Activated naive CD8-positive, alpha-beta T cell treated with anti-CD3 and anti-CD28 coated beads for 36 hours (primary cell): ENCODE measurements at places on chromosomes 2 and 18.
A peak's percentile ranks its signal among the peaks of the same experiment; 100 is the strongest.

- no peak for DNase-seq
These were observed 112.6 kb downstream of the CABLES1 start for GRCh38 chr18:23247896-23248295.

DNA sequence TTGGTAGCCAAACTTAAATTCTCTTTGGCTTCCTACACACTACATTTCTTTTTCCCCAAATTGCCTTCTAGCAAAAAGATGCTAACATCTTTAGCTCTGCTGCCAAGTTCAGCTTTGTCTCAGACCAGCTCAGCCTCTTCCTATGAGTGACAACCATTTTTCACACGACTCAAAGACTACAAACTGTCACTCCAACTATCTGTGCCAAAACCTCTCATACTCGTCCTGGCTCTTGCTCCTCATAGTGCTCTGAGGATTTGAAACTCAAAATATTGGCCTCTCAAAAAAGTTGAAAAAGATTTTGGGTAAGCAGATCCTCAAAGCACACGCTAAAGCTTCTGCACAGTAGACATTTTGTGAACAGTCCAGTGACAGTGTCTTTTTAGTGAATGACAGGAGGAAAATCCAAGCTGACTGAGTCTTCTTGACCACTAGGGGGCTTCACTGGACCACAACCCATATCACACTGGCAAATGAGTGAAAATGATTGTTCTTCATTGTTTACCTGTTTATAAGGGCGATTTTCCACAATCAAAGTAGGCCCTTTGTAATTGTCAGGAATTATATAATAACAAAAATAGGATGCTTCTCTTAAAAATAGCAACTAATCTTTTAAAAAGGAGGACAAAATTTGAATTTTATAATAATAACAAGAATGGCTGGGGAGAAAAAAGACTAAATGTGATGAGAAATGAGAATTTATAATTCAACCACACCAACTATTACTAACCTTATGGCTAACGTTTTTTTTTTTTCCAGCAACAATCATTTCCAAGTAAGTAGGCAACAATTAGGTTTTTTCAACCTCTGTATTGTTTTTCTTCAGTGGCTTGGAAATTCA is 85.5 kb upstream of the PGAP1 start:
- no peak for DNase-seq

DNA sequence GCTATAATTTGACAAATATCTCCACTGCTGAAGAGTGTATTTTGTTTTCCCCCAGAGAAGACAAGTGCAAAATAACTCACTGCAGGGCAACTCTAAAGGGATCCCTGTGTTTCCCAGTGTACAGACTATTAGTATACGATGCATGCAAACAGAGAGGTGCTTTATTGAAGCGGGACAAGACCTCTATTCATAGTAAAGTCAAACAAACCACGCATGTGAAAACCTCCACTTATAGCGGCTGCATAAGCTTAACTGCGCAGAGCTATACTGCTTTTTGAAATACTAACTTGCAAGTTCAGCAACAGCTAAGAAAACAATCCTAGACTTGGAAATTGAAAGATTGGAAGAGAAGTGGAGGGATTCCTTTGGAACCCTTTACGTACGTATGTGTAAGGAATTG is 15.6 kb downstream of the RNF144A start:
- no peak for DNase-seq

DNA sequence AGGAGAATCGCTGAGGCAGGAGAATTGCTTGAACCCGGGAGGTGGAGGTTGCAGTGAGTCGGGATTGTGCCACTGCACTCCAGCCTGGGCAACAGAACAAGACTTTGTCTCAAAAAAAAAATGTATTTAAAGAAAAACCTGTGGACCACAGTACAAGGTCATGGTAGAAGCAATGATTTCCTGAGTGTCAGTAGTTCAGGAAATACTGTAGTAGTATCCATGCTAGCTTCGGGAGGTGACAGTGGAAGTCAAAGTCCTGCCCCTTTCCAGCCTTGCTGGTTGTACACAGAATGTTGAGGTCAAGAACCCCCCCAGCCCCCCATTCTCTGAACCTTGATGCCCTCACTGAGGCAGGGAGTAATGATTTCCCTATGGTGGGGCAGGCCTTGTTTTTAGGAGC is 56.6 kb downstream of the INPP4A start:
- DNase-seq, result no peak

DNA sequence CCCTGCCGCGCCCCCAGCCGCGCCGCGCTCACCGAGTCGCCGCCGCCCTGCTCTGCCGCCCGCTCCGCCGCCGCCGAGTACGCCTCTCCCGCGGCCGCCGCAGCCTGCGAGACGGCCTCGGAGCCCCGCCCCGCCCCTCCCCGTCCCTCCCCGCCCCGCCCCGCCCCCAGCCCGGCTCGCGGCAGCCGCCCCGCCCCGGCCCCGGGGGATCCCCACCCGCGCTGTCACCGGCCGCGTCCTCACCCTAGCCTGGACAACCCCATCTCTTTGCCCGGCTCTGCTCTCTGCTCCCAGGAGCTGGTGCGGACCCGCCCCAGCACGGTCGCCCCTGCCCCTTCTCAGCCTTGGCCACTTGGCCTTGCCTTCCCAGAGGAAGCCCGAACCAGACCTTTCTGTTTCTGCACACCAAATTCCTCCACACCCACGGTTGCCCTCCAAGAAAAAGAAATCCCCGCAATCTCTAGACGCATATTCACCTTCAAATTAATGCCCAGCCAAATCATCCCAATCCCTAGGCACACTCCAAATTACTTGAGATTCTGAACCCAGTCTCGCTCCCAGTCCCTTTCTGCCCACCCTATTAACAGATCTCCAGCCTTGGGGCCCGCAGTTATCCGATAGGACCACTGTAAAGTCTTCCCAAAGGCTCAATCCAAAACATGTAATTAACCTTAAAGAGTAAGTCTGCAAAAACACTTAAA is at the start of gene CYRIA:
Gene CYRIA (minus strand): TSS at position 87 of the 701 bp plus-strand sequence. CDS start 77,715 bp downstream, outside the sequence.
- peak; percentile 56 for DNase-seq

DNA sequence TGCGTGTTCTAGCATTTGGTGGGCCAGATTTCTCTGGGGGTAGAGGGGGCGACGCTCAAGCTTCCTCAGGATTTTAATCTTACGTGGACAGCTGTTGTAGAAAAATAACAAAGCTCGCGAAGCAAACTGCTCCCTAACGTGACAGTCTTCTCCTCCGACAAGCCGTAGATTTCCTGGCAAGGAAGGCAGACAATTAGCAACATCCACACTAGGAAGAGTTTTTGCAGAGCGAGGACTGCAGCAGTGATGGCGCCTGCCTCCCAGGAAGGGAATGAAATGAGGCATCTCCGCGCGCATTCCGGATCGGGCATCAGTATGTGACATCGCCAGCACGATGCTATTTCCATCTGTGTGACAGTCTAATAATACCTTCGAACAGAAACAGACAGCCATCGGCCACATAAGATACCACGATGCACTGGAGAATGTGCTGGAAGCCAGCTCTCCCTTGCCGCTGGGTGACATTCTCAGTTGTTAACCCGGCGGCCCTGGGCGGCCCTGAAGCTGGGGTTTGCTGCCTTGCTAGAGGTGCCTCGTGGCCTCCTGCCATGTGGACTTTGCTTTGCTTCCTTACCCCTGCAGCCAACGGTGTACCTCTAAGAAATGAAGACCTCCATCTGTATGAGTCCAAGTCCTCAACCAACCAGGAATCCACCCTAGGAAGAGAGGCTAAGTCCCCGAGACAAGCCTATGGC is 101.8 kb upstream of the AGAP1 start:
- DNase-seq, result no peak

- no peak for DNase-seq
These were observed 239.8 kb downstream of the SH3RF3 start for GRCh38 chr2:109368798-109369197.

- no peak for DNase-seq
These were observed 63.4 kb downstream of the GYPC start for GRCh38 chr2:126719191-126719832.

DNA sequence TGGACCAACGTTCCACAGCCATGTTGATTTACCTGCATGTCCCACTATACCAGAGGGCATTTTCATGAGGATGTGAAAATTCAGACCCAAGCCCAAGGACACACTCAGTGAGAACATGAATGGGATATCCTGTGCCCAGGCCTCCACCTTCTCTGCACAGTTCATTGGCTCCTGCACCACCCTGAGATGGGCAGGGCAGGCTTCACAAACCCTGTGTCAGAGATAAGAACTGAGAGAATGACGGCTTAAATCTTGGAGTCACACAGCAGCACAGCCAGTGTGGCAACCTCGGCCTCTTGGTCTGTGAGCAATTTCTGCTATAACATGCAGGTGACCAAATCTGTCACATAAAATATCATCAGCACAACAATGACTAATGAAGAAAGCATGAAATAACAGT is 71.9 kb downstream of the UXS1 start:
- DNase-seq, result no peak

- no peak for DNase-seq
These were observed 528.8 kb downstream of the CPS1 start for GRCh38 chr2:211085056-211085680.

GRCh38 chr2:58875436-58875835 is 634.3 kb upstream of the FANCL start:
- DNase-seq, result no peak

DNA sequence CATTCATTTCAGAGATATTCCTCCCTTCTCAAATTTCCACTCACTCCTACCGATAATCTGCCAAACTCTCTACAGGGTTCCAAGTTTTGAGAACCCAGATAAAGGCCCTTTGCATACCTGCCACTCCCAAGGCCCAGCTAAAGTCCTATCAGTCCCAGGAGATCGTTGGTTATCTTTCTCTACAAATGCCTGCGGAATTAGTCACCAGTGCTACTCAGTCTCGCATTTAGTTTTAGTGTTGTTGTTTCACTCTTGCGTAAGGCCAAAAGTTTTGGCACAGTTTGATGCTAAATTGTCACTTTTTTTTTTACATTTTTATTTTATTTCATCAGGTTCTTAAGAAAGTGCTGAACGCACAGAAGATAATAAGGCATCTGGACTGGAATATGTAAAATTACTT is 29.2 kb upstream of the SETBP1 start:
- no peak for DNase-seq

- DNase-seq, result no peak
These were observed 2.9 kb upstream of the ARPC2 start for GRCh38 chr2:218214116-218214515.

- no peak for DNase-seq
These were observed 405.5 kb downstream of the RND3 start for GRCh38 chr2:150081775-150082481.

- peak; percentile 15 for DNase-seq
These were observed 2.0 kb downstream of the IHH start for GRCh38 chr2:219058541-219059374.

DNA sequence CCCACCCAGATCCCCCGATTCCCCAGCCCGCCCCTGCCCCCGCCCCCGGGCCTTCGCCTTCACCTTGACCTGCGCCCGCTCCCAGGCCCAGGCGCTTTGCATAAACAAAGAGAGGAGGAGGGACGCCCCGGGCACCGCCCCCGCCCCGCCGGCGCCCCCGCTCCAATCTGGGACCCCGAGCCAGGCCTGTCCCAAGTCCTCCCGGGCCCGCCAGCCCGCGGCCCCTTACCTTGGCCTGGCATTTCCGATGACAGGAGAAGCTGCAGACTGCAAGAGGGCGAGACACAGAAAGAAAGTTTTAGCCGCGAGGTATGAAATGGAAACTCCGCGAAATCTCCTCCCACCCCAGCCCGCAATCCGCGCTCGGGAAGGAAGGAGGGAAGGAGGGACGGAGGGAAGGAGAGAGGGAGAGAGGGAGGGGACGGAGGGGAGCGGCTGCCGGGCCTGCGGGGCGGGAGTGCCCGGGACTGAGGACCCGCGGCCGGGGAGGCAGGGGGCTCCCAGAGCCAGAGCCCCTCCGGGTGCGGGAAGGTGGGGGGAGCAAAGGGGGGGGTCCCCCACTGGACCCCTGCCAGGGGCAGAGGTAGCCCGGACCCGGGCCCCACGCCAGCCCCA is 24.2 kb downstream of the TNS1 start:
- DNase-seq, result no peak

- DNase-seq, result no peak
These were observed 130.4 kb upstream of the ZFP36L2 start for GRCh38 chr2:43356774-43357173.

DNA sequence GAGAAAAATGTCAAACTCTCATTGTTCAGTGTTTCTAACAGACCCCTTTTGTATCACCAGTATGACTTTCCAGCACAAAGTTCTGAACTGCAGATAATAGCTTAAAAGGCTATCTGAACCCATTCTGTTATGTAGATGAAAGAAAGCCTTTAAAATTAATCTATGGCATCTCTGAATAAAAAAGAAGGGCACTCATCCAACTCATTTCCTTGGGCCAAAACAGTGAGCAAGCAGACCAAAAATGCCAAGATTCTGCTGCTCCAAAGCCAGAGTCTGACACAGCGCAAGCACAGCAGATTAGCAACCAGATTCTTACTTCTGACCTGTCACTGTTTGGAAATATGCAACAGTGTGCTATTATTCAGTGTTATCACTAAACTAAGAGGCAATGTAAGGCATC is 22.6 kb upstream of the ITGA6 start:
- DNase-seq, result no peak

DNA sequence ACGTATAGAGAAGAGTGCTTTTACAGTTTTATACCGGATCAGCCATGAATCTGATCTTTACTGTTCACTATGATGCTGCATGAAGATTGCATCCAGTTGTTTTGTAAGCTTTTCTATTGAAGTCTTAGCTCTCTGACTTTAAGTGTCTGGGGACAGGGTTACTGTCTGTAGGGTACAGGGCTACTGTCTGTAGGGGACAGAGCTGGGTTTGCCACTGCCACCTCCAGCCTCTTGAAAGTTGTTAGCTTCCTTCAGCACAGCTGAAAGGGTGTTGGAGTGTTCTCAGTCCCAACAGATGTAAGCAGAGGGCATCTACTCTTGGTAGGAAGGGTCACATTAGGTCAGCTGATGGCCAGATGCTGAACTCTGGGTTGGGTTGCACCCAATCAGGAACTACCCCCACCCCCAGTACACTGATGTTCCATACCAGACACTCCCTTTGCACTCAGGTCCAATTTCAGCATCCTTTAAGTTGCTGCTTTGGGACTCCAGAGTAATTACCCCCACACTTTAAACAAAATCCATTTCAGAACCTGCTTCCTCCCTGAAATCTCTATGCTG is 58.0 kb downstream of the MYL12B start:
- DNase-seq, result no peak

- no peak for DNase-seq
These were observed 27.2 kb downstream of the SNED1 start for GRCh38 chr2:241025639-241026038.

DNA sequence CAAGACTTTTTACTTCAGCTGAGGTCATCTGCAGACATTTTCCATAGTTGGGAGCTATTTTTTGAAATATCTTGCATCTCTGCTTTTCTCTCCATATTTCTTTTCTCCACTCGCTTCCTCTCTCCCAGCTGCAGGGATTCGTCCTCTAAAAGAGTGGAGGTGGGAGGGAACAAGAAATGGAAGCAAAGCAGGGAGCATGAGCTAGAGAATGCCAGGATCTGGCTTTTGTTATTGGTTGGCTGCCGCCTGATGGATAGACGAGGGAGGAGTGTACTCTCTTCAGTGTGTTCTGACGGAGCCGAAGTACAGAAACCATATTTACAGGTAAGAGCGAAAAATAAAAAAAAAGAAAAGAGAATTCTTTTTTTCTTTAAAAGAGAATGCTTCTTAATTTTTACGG is at the start of gene CSRNP3:
Gene CSRNP3 (plus strand): TSS at position 282 of the 400 bp plus-strand sequence. CDS start 125,368 bp downstream, outside the sequence.
- DNase-seq, result no peak

DNA sequence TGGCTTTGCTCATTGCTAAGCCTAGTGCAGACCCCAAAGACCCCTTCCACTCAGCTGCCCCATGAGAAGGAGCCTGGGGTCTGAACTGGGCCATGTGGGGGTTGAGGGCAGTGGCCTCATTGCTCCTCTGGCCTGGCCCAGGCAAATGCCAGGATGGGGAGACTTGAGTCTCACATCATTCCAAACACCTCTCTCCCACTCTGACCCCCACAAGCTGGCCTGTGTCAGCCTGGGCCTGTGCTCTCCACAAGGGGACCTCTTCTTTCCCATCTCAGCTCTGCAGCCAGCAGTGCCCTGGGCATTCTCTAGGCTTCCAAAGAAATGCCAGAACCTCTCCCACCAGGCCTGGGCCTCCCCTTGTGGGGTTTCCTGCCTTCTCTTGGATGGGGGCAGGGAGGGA is 45.8 kb upstream of the OTOF start:
- DNase-seq, result no peak
